ENCODE measurements at places on chromosomes 12 and 14. TPM values are rescaled to one million over a fixed set of nuclear protein-coding genes. Genes with fewer than 3 reads are reported as not detected.

The FGF23 gene
- total RNA-seq, result 0.25 TPM

The BCL2L2 gene
- 27.2 TPM for total RNA-seq

The OTOGL gene
- 8.0 TPM for total RNA-seq

The DCN gene
- 2.9 TPM for total RNA-seq

The DENR gene
- total RNA-seq, result 56.3 TPM

The RNASE1 gene
- not detected for total RNA-seq

The TSHR gene
- 0.36 TPM for total RNA-seq

The CLEC14A gene
- 0.78 TPM for total RNA-seq

The HCAR1 gene
- 0.14 TPM for total RNA-seq

The OVCH1 gene
- total RNA-seq, result 0.30 TPM

The C12orf57 gene
- 765 TPM for total RNA-seq

The RNASE3 gene
- total RNA-seq, result not detected

The ETFBKMT gene
- 2.4 TPM for total RNA-seq

Measured in motor neuron (in vitro differentiated cells).